ENCODE measurements at places on chromosomes 5 and 9.
A peak's percentile ranks its signal among the peaks of the same experiment; 100 is the strongest.

GRCh38 chr5:37839407-37840052 lies at the start of gene GDNF:
Gene GDNF, minus strand, starts transcription at chr5:37840041. Its CDS starts 5,245 bp downstream, at chr5:37834796.
- peak; percentile 75 for DNase-seq

DNA sequence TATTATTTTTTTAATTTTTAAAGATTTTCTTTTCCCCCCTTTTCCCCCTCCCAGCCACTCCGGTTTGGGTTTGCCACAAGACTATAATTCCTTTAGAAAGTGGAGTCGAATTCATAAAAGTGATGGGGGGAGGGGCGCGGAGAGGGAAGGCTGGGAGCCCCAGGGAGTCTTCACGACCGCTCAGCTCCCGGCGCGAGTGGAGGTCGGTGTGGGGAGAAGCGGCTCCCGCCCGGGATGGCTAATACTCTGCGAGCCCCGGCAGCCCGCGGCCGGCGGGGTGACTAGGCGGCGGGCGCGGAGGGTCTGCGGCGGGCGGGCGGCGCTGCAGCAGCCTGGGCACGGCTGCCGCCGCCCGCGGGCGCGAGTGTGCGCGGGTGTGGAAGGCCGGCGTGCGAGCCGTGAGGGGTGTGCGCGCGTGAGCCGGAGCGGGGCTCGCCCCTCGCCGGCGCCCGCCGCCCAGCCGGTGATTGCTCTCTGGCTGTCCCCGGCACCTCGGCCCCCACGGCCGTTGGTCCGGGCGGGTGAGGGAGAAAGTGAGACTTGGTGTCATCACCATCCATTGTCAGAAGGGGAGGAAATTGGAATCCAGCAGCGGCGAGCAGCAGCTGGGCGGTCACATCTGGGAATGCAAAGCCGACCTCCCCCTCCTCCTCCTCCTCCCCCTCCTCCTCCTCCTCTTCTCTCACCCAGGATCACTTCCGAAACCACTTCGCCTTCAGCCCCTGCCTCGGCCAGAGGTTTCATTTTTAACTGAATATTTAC lies at the start of gene PARP8:
Gene PARP8, plus strand, starts transcription at position 377 of the 762 bp plus-strand sequence. CDS start 459 bp downstream, outside the sequence.
- peak; percentile 47 for DNase-seq

- peak; percentile 17 for DNase-seq
Measured at GRCh38 chr5:131968396-131968954, 23.0 kb upstream of the MEIKIN start.

DNA sequence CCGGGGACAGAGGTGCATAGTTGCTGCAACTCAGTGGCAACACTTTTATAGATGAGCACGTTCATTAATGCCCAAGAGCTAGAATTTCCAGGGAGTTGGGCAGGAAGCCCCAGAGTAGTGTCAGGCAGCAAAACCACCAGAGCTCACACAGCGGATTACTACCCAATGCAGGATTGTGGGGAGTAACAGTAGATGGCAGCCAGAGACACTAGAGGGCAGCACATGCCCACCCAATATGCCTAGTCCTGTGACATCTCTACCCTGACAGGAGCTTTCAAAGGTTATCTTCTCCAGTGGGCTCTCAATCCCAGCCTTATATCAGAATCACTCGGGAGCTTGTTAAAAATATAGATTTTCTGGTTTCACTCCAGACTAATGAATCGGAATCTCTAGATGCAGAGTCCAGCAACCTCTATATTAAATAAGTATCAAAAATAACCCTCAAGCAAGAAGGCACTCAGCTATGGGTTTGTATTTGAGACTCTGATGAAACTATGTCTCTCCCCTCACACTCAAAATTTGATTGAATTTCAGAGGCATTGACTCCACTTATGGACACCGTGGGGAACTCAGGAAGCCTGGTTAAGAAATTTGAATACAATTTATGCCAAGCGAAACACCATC lies 58.4 kb upstream of the PHF24 start:
- DNase-seq, result peak; percentile 62

DNA sequence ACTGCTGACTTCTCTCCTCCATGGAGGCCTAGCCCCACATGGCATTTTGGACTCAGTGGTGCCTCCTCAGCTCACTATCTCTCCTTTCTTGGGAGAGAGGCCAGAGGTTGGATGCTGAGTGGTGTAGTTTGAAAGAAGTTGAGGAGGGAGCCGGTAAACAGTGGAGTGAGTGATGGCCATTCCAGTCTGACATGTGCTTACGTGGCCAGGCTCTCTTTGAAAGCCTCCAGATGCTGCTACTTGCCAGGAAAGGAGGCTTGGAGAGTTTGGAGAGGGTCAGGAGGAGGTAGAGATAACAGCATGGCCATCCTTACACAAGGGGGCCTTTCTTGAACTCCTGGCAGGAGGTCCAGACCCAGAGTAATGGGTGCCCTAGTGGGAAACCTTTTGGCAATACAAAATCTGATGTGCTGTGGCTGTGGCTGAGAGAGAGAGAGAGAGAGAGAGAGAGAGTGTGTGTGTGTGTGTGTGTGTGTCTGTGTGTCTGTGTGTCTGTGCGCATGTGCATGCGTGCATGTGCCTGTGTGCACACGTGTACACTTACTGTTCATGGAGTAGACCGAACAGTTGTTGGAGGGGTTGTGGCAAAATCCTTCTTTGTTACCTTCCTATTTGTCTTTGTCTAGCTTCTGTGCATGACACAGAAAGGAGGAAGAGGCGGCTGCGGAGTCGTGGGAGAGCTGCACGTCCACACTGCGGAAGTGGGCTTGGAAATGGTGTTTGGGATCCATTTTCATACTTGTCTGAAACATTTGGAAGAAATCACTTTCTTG lies 37.8 kb downstream of the RALGPS1 start:
- peak; percentile 64 for DNase-seq

DNA sequence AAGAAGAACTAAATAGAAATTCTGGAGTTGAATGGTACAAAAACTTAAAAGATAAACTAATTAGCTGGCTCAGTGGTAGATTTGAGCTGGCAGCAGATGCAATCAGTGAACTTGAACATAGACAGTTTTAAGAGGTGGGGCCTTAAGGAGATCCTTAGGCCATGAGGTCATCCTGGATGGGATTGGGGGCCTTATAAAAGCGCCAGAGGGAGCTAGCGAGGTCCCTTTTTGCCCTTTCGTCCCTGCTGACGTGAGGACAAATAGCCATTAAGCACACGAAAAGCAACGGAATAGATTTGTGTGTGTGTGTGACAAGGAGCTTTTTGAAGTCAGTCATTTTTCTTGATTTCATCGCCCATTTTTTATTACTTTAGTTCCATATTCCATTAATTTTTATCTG lies 83.3 kb downstream of the ZNF354C start:
- DNase-seq, result no peak

GRCh38 chr5:137164961-137165360 lies 334.2 kb downstream of the SPOCK1 start:
- DNase-seq, result no peak

DNA sequence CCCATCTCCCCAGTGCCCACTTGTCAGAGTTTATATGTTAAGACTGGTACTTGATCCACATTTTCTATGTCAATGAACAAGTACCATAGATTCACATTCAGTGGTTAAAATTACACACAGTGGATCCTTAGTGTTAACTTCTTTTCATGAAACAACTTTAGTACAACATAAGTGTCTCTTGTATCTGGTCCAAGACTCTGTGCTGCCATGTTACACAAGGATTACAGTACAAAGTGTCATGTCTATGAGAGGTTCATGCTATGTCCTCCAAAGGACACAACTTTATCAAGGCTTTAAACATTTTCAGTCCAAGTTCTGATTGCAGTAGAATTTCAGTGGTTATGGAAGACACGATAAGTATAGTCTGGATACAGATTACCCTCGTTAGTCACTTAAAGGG lies 13.3 kb upstream of the VLDLR start:
- DNase-seq, result no peak

GRCh38 chr5:23012842-23013241 lies 159.7 kb upstream of the CDH12 start:
- no peak for DNase-seq

DNA sequence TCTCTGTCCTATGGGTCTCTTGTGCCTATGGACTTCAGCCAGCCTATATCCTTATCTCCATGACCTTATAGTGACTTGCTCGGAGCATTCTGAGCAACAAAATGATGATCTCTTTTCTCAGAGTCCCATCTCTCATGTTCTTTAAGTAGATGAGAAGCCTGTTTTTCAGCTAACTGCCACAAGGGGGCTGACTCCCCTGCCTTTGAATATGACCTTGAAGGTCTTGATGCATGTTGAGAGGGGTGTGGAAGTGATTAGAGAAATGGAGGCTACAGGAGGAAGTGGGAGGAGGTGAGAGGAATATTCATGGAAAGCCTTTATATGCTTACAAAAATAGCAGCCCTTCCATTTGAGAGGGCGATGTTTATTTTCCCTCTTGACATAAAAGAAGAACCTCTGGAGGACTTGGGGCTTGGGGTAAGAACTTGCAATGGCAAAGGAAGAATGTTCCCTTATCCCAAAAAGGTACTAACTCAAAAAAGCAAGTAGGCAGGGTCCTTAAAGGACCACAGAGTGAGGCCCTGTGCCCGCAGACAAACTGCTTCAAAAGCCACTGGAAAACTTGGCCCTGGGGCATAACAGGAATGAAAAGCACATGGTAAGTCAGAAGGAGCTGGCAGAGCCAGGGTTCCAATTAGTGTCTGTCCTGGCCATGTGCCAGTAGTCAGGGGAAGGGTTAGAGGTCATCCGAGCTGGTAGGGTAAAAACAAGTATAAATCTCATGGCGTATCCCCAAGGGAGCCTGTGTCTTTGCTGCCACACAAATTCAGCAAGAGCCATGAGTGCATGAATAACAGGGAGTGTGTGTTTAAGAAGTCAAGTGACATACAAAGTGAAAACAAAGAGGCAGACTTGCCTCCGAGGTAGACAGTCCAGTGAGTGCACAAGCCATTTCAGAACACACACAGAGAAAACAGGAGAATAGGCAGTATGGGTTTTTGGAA lies 39.1 kb downstream of the FGD3 start:
- DNase-seq, result no peak

DNA sequence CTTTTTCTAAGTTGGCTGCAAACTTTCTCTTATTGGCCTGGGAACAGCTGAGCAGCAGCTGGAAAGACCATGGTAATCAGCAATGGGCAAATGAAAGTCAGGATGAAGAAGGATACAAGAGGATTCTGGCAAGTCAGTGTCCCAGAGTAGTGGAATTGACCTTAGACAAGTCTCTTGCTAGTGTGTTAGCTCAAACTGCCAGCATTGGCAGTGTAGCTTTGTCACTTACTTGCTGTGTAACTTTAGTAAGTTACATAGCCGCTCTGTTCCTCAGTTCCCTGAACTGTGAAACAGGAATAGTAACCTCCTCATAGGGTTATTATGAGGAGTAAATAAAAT lies 3.6 kb downstream of the ALDH1A1 start:
- no peak for DNase-seq

DNA sequence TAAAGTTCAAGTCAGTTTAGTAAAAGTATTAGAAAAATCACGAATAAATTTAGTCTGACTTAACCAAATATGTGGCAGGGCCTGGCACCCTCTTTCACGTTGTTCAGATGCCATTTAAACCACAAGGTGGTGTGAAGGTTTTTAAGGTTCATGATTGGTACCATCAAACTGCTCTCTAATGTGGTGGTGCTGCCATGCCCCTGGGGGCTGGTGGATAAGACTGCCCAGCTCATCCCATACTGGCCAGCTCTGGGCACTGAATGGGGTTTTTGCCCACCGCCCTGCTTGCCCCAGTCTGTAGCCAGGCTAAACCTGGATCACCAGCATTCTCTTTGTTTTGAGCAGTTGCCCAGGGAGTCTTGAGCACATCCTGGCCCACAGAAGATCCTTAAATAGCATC lies 159.3 kb downstream of the GABBR2 start:
- DNase-seq, result no peak

DNA sequence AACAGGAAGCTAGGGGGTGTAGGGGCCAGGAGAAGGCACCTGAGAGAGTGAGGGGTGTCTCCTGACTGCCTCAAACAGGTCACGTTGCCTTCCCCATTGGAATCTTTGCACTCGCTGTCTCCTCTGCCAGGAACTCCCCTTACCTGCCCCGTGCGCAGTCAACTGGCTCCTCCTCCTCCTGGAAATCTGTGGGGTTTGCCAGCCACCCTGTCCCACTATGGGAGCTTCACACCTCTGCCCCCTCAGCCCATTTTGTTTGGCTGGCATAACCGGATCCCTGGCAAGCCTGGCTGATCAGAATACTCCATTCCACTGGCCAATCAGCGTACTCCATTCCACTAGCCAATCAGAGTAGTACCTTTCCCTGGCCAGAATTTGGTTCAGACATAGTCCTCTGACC lies 10.4 kb upstream of the SLC34A1 start:
- no peak for DNase-seq

- DNase-seq, result no peak
Measured at GRCh38 chr5:153122403-153122802, 368.1 kb upstream of the GRIA1 start.

DNA sequence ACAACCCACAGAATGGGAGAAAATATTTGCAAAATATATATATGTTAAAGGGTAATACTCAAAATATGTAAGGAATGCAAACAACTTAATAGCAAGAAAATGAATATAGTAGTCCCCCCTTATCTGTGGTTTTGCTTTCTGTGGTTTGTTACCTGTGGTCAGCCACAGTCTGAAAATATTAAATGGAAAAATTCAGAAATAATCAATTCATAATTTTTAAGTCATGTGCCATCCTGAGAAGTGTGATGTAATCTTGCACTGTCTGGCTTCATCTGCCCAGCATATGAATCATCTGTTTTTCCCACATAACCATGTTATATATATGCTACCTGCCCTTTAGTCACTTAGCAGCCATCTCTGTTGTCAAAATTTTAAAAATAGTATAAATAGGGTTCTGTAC lies 11.7 kb downstream of the CER1 start:
- DNase-seq, result peak; percentile 80

GRCh38 chr5:116153687-116154174 lies 68.9 kb downstream of the COMMD10 start:
- no peak for DNase-seq

DNA sequence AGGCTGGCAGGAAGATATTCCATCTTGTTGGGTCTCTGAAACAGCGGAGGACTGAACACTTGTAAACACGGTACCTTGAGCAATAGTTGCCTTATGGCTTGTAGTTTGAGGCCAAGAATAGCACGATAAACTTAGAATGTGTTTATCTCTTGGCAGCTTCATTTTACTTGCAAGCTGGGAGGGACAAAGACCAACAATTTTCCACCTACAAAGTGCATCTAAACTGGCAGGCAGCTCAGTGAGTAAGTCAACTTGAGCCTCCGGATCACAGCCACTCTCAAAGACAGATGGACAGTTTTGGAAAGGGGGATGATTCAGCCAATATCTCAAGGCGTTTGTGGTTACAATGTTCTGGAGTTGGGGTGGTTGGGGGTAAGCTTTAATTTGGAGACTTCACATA lies 652.6 kb downstream of the CETN3 start:
- peak; percentile 67 for DNase-seq
